Uterus (tissue), 4 donors: ENCODE measurements at places on chromosomes 3 and 15. TPM values are rescaled to one million over a fixed set of nuclear protein-coding genes. Genes with fewer than 3 reads are reported as not detected.

DNA sequence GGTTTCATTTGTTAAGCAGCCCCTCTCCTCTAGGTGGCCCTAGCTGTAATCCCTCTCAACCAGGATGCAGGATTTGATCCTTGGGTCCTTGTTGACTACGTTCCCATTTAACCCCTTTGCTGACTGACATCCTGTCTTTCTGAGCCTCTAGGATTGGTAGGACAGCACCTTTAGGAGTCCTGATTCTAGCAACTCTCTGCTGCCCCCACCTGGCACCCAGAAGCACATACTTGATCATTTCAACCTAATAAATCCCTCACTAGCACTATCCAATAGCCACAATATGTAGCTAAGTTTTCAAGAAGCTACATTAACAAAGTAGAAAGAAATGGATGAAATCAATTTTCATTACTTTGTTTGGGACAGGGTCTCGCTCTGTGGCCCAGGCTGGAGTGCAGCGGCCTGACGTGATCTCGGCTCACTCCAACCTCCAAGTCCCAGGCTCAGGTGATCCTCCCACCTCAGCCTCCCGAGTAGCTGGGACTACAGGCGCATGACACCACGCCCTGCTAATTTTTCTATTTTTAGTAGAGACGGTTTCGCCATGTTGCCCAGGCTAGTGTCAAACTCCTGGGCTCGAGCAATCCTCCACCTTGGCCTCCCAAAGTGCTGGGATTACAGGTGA is 28.3 kb downstream of the RSL24D1 start:
- H3K27ac ChIP-seq, result no peak overlapping the region
- no peak for DNase-seq
- no peaks in the 10 kb centered on the region for H3K27me3 ChIP-seq

DNA sequence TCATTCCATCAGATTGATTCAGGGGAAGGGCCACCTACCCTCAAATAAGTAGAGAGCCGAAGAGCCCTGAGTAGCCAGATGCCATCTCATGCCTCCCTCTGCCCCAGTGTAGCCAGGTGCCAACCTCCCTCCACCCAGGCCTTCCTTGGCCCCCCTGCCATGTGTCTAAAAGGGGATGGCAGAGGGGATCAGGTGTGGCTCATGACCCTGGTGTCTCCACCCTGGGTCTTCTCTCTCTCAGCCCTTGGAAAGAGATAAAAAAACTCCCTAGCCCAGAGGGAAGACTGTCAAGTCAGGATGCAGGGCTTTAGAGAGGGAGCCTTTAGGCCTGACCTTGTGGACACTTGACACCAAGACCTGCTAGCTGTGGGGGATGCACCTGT is 5.2 kb downstream of the GRM2 start:
- no peak overlapping the region for H3K27ac ChIP-seq
- no peak overlapping the region for H3K4me3 ChIP-seq
- H3K36me3 ChIP-seq, result no peaks in the 10 kb centered on the region
- no peak for DNase-seq
- peaks cover 6% of the 10 kb centered on the region for H3K4me1 ChIP-seq

DNA sequence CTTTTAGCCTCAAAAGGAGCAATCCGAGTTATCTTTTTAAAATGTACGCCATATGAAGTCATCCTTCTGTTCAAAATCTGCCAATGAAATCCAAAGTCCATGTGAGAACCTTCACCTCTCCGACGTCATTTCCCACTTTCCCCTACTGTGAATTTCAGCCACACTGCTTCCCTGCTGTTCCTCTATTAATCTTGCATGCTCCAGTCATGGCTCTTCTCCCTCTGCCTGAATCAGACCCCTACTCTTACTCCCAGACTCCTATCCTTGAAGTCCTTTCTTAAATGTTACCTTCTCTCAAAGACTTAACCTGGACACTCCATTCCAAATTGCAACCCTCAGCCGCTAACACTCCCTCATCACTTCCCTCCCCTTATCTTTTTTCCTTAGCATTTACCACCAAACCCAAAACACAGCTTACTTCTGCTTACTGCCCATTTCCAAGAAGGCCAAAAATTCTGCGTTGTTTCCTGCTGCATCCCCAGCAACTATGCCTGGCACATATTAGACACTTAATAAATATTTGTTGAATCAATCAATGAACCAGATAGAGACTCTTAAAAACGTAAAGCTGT is 1.2 kb downstream of the NKIRAS1 start:
- peak overlapping the region; percentile 15 for H3K27ac ChIP-seq
- no peaks in the 10 kb centered on the region for H3K27me3 ChIP-seq
- peaks cover 4% of the 10 kb centered on the region for H3K4me1 ChIP-seq

Gene IL17RD
- 95.9 TPM for total RNA-seq

- H3K36me3 ChIP-seq, result no peaks in the 10 kb centered on the region
- no peak overlapping the region for H3K27ac ChIP-seq
- DNase-seq, result no peak
- H3K4me3 ChIP-seq, result no peak overlapping the region
- H3K27me3 ChIP-seq, result no peaks in the 10 kb centered on the region
Observed at GRCh38 chr15:66578286-66578875, 12.6 kb upstream of the LCTL start.

DNA sequence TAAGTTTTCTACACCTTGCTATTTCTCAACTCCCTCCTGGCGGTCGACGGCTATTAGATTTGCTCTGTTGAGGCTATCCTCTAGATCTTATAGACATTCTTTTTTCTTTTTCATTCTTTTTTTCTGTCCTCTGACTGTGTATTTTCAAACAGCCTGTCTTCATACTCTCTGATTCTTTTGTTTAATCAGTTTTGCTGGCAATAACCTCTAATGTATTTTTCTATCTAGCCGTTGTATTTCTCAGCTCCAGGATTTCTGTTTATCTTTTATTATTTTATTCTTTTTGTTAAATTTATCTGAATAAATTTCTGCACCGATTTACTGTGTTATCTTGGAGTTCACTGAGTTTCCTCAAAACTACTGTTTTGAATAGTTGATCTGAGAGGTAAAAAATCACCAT is 31.5 kb downstream of the NLGN1 start:
- H3K4me3 ChIP-seq, result no peak overlapping the region
- DNase-seq, result no peak
- no peaks in the 10 kb centered on the region for H3K36me3 ChIP-seq
- H3K27me3 ChIP-seq, result no peaks in the 10 kb centered on the region
- H3K4me1 ChIP-seq, result no peaks in the 10 kb centered on the region
